CD4-positive, alpha-beta T cell treated with Interleukin-15 for 4 hours (primary cell): ENCODE measurements at places on chromosomes 4 and X.

- DNase-seq: no peak
Observed at GRCh38 chr4:26856906-26857277, 3.7 kb upstream of the STIM2 start.

DNA sequence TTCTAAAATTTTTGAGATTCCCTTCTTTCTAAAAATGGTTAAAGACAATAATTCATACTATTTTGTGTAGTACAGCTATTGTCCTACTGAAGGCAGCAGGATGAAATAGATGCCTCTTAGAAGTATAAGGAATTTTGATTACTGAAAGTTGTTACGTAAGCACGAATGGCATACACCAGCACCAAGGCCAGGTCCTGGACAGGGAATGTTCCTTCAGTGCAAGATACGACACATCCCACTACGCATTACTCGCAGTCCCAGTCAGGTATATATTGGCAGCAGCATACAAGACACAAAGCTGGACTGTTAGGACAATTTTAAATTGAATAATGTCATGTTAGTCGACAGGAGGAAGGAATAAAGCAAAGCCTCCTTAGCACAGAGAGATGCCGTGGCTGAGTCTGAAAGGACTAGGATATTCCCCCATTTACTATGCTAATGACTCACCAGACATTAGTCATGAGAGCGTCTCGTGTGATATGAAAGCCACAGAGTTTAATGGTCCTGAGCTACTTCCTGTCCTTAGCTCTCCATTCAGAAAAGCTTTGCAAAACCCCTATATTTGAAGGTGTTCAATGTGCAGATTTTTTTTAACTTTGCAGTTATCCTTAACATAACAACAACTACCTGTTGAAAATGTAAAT is 504.3 kb downstream of the FAM133A start:
- no peak for DNase-seq

DNA sequence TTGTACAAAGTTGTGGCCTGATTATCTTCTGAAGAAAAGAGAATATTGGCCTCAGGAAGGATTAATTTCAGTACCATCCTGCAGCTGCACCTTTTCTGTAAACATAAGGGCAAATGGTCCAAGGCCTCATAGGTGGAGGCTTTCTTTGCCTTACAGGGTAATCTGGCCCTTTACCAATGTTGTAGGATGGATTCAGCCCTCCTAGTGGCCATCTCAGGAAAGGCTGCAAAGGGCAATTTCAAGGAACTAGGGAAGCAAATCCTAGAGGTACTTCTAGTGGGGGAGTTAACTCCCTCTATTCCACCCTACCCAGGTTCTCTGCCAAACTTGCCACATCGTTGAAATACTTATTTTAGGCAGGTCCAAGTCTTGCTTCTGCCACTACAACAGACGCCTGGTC is 57.6 kb downstream of the UGT2B11 start:
- no peak for DNase-seq

GRCh38 chr4:103099691-103100392 is at the start of gene BDH2:
TSS of gene BDH2 (minus strand) at chr4:103099834. CDS start at chr4:103096254, 3,580 bp downstream.
- DNase-seq: peak; percentile 85

DNA sequence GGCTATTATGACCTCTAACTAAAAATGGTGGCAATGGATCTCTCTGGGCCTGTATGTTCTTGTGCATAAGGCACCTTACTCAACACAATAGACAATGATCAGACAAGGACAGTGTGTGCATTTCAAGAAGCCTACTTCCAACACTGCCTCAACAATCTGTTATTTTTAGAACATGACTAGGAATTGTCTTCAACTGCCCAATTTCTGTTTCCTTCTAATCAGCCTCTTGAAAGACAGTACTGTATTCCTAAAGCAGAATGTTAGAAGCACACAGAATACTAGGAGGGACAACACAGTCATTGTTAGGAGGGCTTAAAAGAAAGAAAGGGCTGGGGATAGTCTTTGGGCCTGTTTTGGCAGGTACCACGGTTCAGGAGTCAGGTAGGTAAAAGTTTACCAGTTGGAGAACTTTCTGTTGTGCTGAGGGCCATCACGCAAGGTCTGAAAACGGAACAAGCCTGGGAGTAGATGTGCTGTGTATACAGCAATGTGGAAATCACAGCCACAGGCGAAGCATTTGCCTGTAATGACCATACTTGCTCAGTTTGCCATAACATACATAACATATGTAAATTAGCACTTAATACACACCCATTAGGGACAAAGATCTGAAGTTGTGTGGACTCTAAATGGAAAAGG is 100.8 kb upstream of the ATXN3L start:
- no peak for DNase-seq

GRCh38 chr4:153233761-153234371 is 29.6 kb downstream of the TRIM2 start:
- DNase-seq: no peak

GRCh38 chrX:10612215-10612614 is 8.2 kb downstream of the MID1 start:
- no peak for DNase-seq
